ENCODE measurements at places on chromosomes 12 and 14. TPM values are rescaled to one million over a fixed set of nuclear protein-coding genes. Genes with fewer than 3 reads are reported as not detected.

The EXOC3L4 gene
- not detected for total RNA-seq

The PSMC6 gene
- total RNA-seq = 49.3 TPM

The CTSG gene
- not detected for total RNA-seq

The RGS6 gene
- not detected for total RNA-seq

The ERBB3 gene
- total RNA-seq = 0.53 TPM

The CLECL1 gene
- total RNA-seq = not detected

The PPFIBP1 gene
- 125 TPM for total RNA-seq

The RNASE3 gene
- total RNA-seq = not detected

The TCP11L2 gene
- total RNA-seq = 9.8 TPM

The RTN1 gene
- 3.7 TPM for total RNA-seq

The SVOP gene
- total RNA-seq = not detected

The RPS26 gene
- total RNA-seq = 956 TPM

The CD163L1 gene
- total RNA-seq = 1.8 TPM

The ERP27 gene
- not detected for total RNA-seq

The SLCO1B1 gene
- total RNA-seq = not detected

The P3H3 gene
- total RNA-seq = 87.9 TPM

The BBS10 gene
- total RNA-seq = 9.3 TPM

The MYRFL gene
- total RNA-seq = not detected

The SLC25A47 gene
- 0.05 TPM for total RNA-seq

The TMEM121 gene
- total RNA-seq = 7.0 TPM

The HOXC13 gene
- not detected for total RNA-seq

The ZNF605 gene
- 5.7 TPM for total RNA-seq

The FGD4 gene
- 18.8 TPM for total RNA-seq

The GPR68 gene
- total RNA-seq = 3.7 TPM

The OS9 gene
- total RNA-seq = 260 TPM

The CGRRF1 gene
- 13.7 TPM for total RNA-seq

The KCNH3 gene
- total RNA-seq = not detected

The TOMM20L gene
- not detected for total RNA-seq

The CLEC1B gene
- not detected for total RNA-seq

Measured in glomerular endothelial cell (primary cell).